ENCODE measurements at places on chromosomes 7 and 10.
A peak's percentile ranks its signal among the peaks of the same experiment; 100 is the strongest.

- no peak for DNase-seq
Observed at GRCh38 chr10:14852236-14852635, 14.1 kb downstream of the HSPA14 start.

DNA sequence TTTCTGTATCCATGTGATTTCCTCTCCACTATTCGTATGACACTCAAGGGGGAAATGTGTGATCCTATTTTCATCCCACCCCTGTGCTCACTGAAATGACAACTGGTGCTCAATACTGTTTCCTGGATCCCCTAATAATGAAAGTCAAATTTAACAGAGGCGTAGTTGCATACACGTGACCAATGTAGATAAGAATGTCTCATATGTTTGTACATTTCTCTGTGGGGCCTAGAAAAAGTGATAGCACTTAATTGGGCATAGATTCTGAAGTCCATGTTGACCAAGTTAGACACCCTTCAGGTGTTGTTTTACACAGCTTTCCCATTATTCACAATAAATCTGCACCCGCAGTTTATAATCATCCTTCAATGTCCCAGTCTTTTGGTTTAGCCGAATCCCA, 59.1 kb downstream of the JAZF1 start:
- DNase-seq: no peak

GRCh38 chr10:69639291-69640195, 9.5 kb downstream of the FAM241B start:
- peak; percentile 33 for DNase-seq

- no peak for DNase-seq
Observed at GRCh38 chr10:59362144-59362958, at the start of gene FAM13C. TSS of gene FAM13C (minus strand) at chr10:59362549. CDS start at chr10:59362460, 89 bp downstream.

DNA sequence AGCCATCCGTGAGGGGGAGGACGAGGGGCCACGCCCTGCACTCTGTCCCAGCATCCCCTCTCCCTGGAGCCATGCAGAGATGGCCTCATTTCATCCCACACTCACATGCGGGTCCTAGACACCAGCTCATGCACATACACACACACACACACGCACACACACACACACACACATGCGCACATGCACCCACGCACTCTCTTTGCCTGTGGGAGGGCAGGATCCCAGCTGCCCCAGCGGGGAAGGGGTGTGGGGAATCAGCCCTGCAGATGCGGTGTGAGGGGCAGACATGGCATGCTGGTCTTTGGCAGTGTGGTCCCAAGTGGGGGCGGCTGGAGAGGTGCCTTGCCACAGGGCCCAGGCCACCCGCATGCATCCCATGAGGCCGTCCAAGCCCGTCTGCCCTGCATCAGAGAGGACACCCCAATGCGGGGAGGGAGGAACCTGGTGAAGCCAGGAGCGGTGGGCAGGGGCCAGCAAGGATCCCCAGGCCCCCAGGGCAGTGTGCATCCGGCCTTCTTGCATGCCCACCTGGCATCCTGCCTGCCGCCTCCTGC, 68.1 kb downstream of the LHPP start:
- DNase-seq: no peak

GRCh38 chr10:20615395-20615794, 281.7 kb downstream of the NEBL start:
- DNase-seq: no peak

GRCh38 chr10:30619966-30620365, 9.6 kb downstream of the LYZL2 start:
- no peak for DNase-seq

GRCh38 chr7:128933180-128933891, 4.4 kb upstream of the IRF5 start:
- no peak for DNase-seq

GRCh38 chr10:43160046-43160920, 22.0 kb downstream of the CSGALNACT2 start:
- DNase-seq: no peak

DNA sequence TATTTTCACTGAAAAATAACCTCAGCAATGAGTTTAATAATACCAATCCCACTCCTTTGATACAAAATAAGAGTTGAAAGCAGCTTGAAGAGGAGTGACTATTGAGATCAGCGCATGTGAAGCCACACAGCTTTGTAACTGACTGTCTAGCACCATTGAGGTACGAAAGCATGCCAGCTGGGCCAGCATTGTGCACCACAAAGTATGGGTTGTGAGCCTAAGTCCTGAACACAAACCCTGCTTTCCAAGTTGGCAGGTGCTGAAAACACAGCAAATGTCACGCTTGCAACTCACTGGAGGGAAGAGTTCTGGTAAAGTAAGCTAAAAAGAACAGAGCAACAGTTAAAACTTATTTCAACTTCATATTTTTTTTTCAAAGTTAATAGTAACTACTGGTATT, 4.0 kb upstream of the FAM53B start:
- no peak for DNase-seq

DNA sequence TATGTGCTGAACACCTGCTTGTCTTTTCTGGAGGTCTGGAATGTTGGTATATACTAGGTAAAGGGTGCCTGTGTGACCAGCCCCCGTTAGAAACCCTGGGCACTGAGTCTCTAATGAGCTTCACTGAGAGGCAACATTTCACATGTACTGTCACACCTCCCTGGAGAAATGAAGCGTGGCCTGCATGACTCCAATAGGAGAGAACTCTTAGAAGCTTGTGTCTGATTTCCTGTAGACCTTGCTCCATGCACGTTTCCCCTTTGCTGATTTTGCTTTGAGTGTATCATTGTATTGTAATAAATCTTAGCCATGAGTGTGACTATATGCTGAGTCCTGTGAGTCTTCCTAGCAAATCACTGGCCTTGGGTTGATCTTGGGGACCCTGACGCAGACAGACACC, 82.8 kb downstream of the PPP1R3C start:
- DNase-seq: no peak

DNA sequence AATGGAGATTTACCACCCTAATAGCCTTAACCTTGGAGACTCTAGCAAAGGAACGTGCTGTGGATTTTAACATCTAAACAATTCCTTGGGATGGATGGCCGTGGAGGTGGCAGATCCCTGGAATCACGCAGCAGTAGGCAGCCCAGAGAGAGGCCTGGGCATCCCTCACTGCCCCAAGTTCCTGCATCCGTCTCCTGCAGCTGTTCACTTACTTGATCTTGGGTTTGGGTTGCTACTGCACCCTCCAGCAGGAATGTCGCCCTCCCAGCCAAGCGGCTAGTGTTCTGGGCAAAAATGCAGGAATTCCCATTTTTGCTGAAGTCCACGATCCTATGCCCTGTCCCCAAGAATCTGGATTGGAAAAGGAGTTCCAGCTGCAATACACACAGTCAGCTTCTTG, 166.7 kb upstream of the SH2B2 start:
- no peak for DNase-seq

GRCh38 chr7:25329815-25330214, 101.5 kb upstream of the NPVF start:
- no peak for DNase-seq

GRCh38 chr7:105690325-105690945, 109.1 kb upstream of the EFCAB10 start:
- DNase-seq: no peak

DNA sequence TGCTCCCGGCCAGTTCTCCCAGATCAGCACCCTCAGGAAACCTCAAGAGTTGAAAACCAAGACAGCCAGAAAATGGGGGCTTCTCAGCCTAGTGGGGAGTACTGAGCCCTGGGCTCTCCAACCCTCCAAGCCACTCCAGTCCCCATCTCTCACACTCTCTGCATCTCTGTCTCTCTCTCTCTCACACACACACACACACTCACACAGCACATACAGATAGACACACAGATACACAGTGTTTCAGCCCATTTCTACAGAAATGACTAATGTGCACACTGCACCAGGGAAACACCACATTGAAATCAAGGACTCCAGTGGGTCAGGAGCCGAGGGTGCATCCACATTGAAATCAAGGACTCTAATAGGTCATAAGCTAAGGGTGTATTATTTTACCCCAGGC, 107.5 kb downstream of the MKI67 start:
- DNase-seq: no peak
